ENCODE measurements at places on chromosomes 1 and 21.
A peak's percentile ranks its signal among the peaks of the same experiment; 100 is the strongest.

GRCh38 chr1:73161418-73161817 is 879.1 kb upstream of the NEGR1 start:
- DNase-seq: no peak

- no peak for DNase-seq
Measured at GRCh38 chr1:59686574-59686973, 128.2 kb upstream of the HOOK1 start.

GRCh38 chr1:165841582-165842017 is 14.2 kb downstream of the UCK2 start:
- no peak for DNase-seq

- DNase-seq: peak; percentile 73
Measured at GRCh38 chr1:178725466-178726086, 532 bp downstream of the RALGPS2 start.
